ENCODE measurements at places on chromosomes 3 and 15.

- H3K27ac ChIP-seq = peak overlapping the region; percentile 70
- peak overlapping the region; percentile 47 for H3K4me3 ChIP-seq
- H3K36me3 ChIP-seq = peaks cover 44% of the 10 kb centered on the region
- DNase-seq = peak; percentile 91
- H3K27me3 ChIP-seq = peaks cover 4% of the 10 kb centered on the region
- H3K4me1 ChIP-seq = peaks cover 40% of the 10 kb centered on the region
These were observed 22.9 kb downstream of the FYCO1 start for GRCh38 chr3:45972534-45973402.

- H3K4me3 ChIP-seq = no peak overlapping the region
- H3K36me3 ChIP-seq = no peaks in the 10 kb centered on the region
- H3K27ac ChIP-seq = no peak overlapping the region
- no peaks in the 10 kb centered on the region for H3K27me3 ChIP-seq
- no peaks in the 10 kb centered on the region for H3K4me1 ChIP-seq
These were observed 235.5 kb upstream of the THRB start for GRCh38 chr3:24730173-24730572.

DNA sequence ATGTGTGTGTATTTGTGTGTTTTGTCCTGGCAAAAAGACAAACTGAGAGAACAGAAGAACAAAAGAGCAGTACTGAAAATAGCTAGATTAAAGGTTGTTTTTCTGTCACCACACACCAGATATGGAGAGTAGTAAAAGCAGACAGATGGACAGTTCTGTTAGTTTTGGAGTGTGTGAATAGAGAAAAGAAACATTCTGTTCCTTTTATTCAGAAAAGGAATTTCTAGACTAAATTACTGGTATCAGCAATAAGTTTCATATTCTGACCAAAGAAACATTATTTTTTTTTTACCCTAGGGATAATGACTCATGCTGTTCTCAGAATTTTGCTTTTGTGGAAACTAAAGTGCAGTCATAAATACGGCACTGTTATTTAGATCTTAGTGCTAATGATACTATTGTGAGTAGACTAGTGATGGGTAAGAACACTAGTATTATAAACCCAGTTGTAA lies 32.9 kb downstream of the PIK3CA start:
- H3K4me1 ChIP-seq = no peaks in the 10 kb centered on the region
- H3K27ac ChIP-seq = peak overlapping the region; percentile 65
- peak; percentile 17 for DNase-seq
- no peaks in the 10 kb centered on the region for H3K36me3 ChIP-seq

DNA sequence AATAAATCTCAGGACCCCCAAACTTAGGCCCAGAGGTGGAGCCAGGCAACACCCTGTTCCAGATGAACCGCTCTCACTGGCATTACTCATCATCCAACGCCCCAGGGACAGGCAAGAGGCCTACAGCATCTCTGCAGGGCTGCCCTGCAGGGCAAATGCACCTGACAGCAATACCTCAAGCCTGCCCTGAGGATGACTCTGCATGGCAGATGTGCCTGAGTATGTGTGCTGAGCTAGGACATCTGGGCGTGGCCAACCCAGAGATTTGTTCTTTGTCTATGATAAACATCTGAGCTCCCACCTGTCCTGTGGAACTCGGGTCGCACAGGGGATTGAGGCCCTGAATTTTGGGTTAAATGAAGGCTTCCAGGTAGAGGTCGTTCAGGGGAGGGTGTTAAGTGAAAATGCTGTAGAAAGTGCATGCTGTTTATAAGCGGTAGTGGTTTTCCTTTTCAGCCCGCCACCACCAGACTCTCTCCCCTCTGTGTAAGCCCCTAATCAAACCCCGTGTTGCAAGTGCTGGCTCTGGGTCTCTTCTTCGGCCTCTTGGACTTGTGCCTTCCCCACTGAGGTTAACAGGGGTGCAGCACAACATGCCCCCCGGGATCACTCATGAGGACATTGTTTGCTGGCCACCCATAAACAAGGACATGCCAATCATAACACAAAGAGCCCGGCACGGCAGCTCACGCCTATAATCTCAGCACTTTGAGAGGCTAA lies 92.3 kb downstream of the ATP10A start:
- no peak overlapping the region for H3K4me3 ChIP-seq
- no peak for DNase-seq
- H3K36me3 ChIP-seq = peaks cover 11% of the 10 kb centered on the region
- H3K4me1 ChIP-seq = peaks cover 22% of the 10 kb centered on the region
- H3K27ac ChIP-seq = no peak overlapping the region
- peaks cover 3% of the 10 kb centered on the region for H3K27me3 ChIP-seq

- H3K36me3 ChIP-seq = peaks cover 9% of the 10 kb centered on the region
- DNase-seq = no peak
- H3K4me3 ChIP-seq = no peak overlapping the region
- no peak overlapping the region for H3K27ac ChIP-seq
- H3K4me1 ChIP-seq = no peaks in the 10 kb centered on the region
- peaks cover 4% of the 10 kb centered on the region for H3K27me3 ChIP-seq
These were observed 82.9 kb upstream of the CDAN1 start for GRCh38 chr15:42819786-42820185.

- peaks cover 3% of the 10 kb centered on the region for H3K27me3 ChIP-seq
- peaks cover 37% of the 10 kb centered on the region for H3K4me1 ChIP-seq
- DNase-seq = no peak
- H3K4me3 ChIP-seq = no peak overlapping the region
These were observed 4.4 kb upstream of the SEMA7A start for GRCh38 chr15:74438206-74438605.

All from HFFc6 (cell line).